ENCODE measurements at places on chromosomes 11 and 22.

GRCh38 chr11:2858995-2859698 is 26.4 kb downstream of the CDKN1C start:
- no peak for DNase-seq

GRCh38 chr11:10622108-10622507 is 53.6 kb upstream of the LYVE1 start:
- no peak for DNase-seq

DNA sequence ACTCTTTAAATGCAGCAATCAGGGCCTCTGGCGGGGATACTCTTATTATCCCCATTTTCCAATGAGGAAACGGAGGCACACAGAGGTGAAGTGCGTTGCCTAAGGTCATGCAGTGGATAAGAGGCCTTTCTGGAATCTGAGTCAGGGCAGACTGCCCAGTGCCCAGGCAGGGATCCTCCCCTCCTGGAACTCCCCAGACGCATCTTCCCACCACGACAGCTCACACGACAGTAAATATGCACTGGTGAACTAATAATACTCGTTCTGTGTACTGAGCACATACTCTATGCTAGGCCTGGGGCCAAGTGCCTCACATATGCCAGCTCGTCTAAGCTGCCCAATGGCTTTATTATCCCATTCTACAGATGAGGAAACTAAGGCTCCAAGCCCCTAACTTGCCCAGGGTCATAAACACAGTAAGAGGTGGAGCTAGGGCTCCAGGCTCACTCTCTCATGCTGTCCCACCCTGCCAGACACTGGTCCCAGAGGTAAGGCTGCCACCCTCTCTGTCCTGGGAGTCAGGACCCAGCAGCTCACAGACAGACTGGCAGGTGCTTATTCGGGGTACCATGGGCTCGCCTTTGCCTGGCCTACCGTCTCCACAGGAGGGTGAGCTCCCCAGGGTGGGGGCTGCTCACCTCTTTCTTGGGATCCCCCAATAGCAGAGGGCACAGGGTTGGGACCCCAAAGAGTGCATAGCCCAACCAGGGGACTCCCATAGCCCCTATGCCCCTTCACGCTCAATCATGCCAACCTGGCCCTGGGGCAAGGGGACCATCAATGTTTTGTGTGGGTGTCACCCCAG is 2.3 kb downstream of the IL2RB start:
- DNase-seq = no peak

DNA sequence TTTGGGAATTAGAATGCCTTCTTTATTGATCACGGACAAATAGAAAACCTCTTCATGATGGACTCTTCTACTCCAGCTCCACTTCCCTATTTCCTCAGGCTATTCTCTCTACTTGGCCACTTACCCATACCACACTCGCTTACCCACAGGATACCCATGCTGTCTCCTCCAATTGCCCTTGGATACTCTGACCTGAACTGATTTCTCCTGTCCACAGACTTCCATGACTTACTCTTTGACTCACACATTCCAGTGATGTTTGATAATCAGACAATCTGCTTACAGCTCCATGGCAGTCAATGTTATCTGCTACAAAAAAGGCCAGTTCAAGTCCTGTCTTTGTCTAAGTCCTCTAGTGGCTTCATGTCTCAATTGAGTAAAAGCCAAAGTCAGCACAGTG is 292.0 kb upstream of the CTSC start:
- no peak for DNase-seq

- no peak for DNase-seq
Measured at GRCh38 chr11:29317694-29318093, 699.1 kb downstream of the KCNA4 start.

DNA sequence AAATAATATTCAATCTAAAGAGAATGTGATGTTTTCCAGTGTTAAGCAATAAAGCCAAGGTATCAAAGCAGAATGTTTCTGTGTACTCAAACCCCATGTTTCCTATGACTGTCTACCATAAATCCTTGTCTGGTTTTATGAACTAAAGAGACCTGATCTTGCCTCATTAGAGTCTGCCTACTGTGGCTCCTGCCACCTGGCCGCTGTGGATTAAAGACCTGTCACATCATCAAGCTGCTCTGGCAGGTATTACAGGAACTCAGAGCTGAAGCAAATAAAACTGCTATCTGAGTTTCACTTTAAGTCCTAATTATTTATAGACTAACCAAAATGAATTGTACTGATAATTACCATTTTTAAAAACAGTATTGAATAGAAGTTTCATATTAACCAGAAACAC is 207.8 kb upstream of the CCDC90B start:
- no peak for DNase-seq

- no peak for DNase-seq
Measured at GRCh38 chr11:3159296-3160190, 5.6 kb downstream of the OSBPL5 start.

- DNase-seq = no peak
Measured at GRCh38 chr11:114172055-114172861, 112.7 kb downstream of the ZBTB16 start.

- DNase-seq = no peak
Measured at GRCh38 chr11:61293867-61294716, 1.0 kb downstream of the VWCE start.

- no peak for DNase-seq
Measured at GRCh38 chr11:14380125-14380936, 21.3 kb upstream of the RRAS2 start.

GRCh38 chr22:31085928-31086327 is 4.8 kb downstream of the SMTN start:
- no peak for DNase-seq

DNA sequence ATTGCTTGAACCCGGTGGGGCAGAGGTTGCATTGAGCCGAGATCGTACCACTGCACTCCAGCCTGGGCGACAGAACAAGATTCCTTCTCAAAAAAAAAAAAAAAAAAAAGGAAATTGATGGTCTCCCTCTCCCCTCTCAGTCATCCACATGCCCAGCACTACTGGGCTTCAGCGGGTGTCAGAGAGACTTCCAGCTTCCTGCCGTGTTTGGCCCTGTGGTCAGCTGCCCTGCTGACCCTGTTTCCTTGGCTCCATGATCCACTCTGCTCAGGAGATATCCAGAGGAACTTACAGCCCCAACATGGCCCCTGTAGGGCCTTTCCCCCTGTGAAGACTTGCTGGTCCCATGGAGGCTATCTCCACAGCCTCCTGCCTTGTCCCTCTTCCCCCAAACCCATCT is 6.1 kb upstream of the PNPLA3 start:
- DNase-seq = no peak

DNA sequence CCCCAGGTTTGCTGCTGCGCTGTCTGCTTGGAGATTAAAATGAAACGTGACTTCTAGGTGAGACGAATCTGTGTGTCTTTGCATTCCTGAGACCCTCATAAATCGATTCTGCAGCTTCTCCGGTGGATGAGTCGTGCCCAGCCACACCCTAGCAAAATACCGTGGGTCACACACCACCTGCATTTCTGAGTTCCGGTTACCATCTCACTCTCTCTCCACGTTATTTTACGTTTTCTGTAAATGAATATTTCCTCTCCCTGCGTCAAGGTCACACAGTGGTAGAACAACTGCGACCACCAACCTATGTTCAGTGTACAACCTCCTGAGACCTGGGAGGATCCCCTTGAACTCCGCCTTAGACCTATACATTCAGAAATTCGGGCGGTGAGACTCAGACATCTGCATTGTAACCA is 1.1 kb downstream of the YWHAH start:
- no peak for DNase-seq

- peak; percentile 55 for DNase-seq
Measured at GRCh38 chr22:20551805-20552442, 44.5 kb downstream of the MED15 start.

DNA sequence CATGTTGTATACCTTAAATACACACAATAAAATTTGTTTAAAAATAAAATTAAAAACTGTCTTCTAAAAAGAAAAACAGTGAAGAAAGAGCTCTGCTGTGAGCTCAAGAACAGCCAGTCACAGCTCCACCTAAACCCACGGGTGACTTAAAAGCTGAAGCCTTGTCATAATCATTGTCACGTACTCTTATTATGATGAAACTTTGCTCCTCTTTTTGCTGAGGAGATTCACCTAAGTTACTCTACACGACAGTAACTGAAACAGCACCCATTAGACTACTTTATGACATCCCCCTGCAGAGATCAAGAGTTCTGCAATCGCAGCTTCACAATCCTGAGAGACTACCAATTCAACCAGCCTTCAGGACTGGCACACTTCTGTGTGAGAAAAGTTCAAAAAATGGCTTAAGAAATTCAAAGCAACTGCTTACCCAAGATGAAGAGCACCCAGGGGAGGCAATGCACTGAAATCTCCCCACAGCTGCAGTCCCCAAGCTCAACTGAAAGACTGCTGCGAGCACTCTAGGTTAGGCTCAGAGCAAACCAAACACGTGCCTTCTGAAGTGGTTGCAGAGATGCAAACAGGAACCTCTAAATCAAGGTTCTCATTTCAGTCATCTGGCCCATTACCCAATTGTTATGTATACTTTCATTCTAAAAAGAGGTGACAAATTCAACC is at the start of gene JAML:
Gene JAML (minus strand): TSS at position 501 of the 678 bp plus-strand sequence. CDS start 10,145 bp downstream, outside the sequence.
- DNase-seq = peak; percentile 77

DNA sequence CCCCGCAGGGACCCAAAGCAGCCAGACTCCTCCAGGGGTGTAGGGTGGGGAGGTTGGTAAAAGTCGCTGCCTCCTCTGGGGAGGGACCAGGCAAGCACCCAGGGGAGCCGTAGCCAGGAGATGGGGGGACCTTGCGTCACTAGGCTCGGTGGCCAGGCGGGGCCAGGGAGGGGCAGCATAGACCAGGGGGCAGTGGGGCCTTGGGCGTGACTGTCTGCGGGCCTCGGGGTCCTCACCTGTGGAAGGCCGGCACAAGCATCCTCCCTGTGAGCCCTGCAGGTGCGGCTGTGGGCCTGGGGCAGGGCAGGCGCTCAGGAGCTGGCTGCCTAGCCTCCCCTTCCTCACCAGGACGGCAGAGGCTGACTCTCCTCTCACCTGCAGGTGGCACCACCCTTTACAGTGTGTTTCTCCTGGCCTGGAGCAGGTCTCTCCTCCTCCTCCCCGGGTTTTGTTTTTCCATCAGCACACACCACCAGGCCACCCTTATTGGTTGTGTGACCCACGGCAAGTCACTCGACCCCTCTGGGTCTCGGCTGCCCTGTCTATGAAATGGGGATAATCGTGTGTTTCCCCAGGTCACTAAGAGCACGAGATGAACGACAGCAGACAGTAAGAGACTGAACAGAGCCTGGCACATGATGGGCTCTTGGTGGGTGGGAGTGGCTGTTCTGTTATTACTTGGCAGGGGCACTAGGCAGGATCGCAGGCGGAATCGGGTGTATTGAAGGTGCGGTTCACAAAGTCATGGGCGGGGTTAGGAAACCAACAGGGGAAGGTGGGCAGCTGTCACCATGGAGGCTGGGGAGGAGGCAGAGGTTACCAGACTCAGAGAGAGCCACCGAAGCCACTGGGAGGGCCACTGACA is 52.7 kb downstream of the FLRT1 start:
- DNase-seq = no peak
